Endothelial cell (in vitro differentiated cells): ENCODE measurements at places on chromosomes 3 and 15.

DNA sequence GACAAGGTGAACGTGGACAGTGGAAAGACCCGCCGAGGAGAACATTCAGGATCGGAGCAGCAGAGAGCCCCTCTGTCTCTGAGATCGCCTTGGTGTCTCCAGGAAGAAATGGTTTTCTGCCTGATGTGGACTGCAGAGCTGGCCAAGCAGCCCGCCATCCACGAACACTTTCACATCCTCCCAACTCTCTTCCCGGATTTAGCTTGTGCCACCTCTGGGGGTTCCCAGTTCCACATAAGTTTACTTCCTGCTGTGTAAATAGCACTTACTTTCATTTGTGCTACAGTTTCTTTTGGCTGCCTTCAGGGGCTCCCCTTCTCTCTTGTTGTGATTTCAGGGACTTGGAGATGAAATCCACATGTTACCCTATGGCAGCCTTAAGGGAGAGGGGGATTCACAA lies 48.4 kb downstream of the SEMA5B start:
- no peak for DNase-seq

DNA sequence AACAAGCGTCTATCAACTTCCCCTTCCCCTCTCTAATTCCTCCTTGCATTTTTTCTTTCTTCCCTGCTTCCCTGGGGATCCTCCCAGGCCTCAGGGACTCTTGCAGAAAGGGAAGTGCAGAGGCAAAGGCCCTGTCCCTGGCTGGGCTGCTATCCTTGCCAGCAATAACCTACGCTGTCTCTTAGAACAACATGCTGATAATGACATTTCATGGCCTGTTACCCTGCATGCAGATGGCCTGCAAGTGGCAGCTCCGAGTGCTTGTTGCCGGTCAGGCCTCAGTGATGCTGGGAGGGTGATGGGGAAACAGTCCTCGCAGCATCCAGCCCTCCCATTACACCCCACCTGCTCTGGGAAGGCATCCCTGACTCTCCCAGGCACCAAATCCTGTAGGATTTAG lies 167.6 kb downstream of the RAB11A start:
- DNase-seq = no peak

- DNase-seq = no peak
Observed at GRCh38 chr15:72994534-72995177, 57.6 kb upstream of the NEO1 start.

GRCh38 chr15:95669146-95669922 lies 661.2 kb upstream of the NR2F2 start:
- no peak for DNase-seq

GRCh38 chr15:36178303-36178633 lies 401.2 kb upstream of the CDIN1 start:
- no peak for DNase-seq

DNA sequence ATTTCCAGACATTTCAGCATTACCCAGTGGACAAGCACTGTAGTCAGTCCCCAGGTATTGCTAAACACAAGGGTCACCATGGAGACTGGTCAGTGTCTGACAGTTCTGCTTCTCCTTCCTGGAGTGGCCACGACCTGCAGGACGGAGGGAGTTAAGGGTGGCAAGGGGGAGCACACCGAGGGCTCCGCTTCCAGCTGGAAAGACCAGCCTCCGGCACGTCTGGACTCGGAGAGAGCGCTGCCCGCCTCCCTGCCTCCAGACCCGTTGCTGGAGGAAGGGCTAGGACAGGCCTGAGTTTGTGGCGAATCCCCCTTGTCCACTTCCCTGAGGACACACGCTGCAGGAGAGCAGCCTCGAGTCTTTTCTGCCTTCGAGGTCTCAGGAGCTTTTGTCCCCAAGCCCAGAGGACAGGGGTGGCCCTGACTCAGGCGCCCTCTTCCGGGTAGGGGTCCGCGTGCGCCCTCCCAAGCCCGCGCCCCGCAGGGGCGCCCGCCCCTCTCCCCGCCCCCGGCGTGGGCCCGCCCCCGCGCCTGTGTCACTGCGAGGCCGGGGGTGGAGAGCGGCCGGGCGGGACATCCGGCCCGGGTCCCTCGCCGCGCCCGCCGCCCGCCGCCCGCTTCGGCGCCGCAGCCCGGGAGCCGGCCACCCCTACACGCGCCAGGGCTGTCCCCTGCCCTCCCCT lies at the start of gene CHST14:
Gene CHST14, plus strand, starts transcription at position 562 of the 682 bp plus-strand sequence. CDS start 230 bp downstream, outside the sequence.
- DNase-seq = peak; percentile 67

DNA sequence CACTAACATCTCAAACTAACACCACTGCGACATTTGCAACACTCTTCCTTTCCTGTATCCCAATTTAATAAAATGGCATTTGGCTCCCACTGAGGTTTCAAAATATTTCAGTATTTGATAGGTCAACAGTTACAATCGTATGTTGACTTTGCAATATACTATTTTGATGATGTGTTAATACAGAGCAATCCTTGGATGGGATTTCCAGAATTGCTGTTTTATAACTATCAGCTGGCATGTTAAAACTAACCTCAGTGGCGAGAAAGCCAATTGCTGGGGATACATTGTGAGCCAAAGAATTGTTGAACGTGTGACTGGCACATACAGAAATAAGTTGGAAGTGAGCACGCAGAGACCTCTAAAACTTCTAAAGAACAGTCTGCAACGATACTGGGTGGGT lies 226.1 kb upstream of the LYSMD4 start:
- DNase-seq = no peak

GRCh38 chr3:127549826-127550467 lies 40.6 kb downstream of the TPRA1 start:
- DNase-seq = no peak

DNA sequence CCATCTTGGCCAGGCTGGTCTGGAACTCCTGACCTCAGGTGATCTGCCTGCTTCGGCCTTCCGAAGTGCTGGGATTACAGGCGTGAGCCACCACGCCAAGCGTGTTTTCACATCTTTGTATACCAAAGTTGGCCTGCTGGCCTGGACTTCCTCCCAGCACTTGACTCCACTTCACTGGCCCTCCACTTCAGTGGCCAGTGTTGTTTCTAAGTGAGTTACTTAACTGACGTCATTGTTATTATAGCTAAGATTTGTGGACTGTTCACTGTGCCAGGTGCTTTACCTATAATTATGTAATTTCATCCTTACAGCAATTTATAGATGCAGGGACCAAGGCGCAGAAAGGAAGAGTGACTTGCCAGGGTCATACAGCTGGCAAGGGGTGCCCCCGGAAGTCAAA lies 52.0 kb downstream of the HRH1 start:
- no peak for DNase-seq

- DNase-seq = no peak
Observed at GRCh38 chr3:138401834-138402233, 32.6 kb upstream of the ESYT3 start.

GRCh38 chr3:43326891-43327581 lies 40.7 kb downstream of the SNRK start:
- no peak for DNase-seq

- no peak for DNase-seq
Observed at GRCh38 chr3:160601288-160601687, 35.9 kb upstream of the KPNA4 start.

GRCh38 chr3:139328356-139328755 lies 15.5 kb upstream of the MRPS22 start:
- DNase-seq = no peak

- DNase-seq = no peak
Observed at GRCh38 chr3:81378552-81379293, 382.7 kb downstream of the GBE1 start.

DNA sequence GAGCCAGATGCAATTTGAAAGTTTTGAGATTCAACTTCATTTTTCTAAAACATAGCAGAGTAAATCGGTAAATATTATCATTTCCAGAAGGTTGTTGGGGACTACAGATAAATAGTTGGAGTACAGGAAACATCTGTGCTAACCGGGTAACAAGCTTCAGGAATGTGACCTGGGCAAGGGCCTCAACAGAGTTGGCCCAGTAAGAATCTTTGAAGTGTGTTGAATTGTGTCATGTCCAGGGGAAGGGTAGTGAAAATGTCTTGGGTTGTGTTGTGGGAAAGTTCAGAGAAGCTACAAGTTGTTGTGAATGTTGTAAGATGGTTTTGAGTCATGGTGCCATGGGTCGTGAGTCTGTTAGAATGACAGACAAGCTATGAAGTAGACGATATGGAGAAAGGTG lies 35.7 kb downstream of the SQOR start:
- no peak for DNase-seq

DNA sequence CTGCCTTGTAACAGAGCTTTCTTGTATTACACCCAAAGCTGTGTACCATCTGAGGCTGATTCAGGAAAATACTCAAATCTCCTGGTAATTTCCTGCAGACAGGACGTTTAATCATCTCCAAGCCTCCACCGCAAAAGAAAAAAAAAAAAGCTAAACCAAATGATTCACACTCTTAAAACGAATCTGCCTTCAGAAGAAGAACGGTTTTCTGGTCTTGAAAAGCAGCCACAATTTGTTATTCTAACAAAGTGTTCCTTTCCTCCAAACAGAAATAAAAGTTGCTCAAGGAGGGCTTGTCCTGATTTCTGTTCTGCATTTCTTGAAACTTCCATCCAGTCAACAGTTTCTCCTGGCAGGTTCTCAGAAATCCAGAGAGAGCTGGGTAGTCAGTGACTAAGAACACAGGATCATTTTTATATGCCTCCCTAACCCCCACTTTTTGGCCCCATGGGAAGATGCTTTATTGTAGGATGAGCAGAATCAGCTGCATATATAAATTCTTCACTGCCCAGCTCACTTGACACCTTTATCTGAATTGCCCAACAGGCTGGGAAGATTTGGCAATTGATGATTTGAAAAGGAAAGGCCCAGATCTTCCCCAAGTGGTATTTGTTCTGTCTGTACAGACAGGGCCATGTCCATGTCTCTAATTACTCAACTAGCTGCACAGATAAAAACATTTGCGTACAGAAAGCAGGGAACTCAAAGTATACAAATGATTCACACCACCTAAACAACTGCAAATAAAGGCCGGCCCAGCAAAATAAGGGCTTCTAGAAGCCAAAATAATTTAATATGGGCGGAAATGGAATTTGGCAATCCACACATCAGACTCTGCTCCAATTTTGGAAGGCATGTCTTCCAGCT lies 41.0 kb upstream of the PRICKLE2 start:
- no peak for DNase-seq

DNA sequence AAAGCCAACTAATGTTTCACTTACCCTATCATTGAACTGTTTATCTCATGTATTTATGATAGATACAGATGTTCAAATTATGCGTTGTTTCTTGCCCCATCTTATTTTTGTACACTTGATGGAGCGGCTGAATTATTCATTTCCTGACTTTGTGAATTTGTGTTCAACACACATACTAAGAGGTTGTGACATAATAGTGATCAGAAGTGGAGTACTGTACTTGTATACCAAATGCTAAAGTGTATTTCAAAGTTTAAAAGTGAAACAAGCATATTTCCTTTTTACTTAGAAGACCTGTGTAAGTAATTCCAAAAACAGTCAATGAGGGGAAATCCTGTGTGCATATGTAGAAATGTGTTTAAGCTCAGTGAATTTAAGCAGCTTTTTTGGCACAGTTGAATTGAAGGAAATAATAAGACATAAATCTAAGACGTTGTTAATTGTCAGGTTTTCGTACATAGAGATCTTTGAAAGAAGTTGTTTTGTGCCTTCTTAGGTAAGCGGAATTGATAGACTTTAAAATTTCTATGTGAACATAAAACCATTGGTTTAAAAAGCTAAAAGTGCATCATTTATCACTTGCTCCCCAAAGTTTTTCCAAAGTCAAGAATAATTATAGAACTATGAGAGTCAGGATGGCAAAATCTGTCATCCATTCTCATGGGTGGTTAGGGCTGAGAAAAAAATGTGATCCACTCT lies 1.9 kb downstream of the NFKBIZ start:
- DNase-seq = no peak

DNA sequence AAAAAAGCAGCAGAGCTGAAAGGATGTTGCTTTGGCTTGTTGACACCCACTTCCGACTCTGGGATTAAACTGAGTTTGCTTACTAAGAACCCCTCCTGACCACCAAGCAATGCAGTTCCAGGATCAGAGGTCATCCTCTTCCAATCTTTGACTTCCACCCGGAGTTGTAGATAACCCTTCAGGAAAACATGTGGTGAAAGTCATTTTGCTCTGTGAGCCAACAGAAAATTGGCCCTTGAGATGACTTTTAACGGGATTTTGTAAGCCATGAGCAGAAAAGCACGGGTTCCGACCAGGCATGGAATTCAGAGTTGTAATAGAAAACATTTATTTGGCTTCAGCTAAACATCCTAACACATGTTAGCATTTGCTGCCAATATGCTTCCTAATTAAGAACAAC lies 171.6 kb upstream of the NR2F2 start:
- DNase-seq = no peak

GRCh38 chr15:29570121-29570947 lies 251.9 kb downstream of the TJP1 start:
- DNase-seq = peak; percentile 27

- peak; percentile 65 for DNase-seq
Observed at GRCh38 chr3:176362191-176362731, 835.0 kb downstream of the TBL1XR1 start.

- no peak for DNase-seq
Observed at GRCh38 chr3:168801794-168802193, 706.1 kb upstream of the GOLIM4 start.

GRCh38 chr15:25805031-25805430 lies 58.1 kb downstream of the ATP10A start:
- DNase-seq = no peak

DNA sequence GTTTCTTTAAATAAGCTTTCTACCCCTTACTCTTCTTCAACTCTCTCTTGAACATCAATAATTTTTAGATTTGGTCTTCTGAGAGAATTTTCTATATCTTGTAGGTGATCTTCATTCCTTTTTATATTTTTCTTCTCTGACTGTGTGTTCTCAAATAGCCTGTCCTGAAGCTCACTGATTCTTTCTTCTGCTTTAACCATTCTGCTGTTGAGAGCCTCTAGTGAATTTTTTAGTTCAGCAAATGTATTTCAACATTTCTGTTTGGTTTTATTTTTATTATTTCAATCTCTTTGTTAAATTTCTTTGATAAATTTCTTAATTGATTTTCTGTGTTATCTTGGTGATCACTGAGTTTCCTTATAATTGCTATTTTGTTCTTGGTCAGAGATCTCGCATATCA lies 19.6 kb downstream of the IQCH start:
- DNase-seq = no peak

GRCh38 chr15:26075770-26076169 lies 212.6 kb upstream of the ATP10A start:
- DNase-seq = no peak

DNA sequence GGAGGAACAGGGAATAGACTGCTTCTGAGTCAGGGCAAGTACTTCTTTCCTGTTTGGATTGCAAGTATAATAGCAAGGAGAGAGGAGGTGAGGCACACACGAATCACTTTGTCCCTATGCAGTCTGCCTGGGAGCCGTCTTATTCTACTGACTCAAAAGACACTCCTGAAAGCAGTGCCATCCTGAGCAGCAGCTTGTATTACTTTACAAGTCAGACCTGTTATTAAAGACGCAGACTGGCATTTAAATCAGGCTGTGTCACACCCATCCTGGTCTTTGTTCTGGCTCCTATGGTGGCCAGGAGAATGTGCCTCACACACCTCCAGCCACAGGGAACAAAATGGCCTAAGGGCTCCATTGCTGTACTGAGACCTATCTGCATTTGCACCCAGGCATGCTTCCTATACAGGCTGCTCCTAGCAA lies 17.9 kb upstream of the SQOR start:
- DNase-seq = no peak
